Stimulated activated CD8-positive, alpha-beta memory T cell treated with anti-CD3 and anti-CD28 coated beads, Interleukin-4, amount 100 ng/mL, for 4 hours (primary cell): ENCODE measurements at places on chromosomes 11 and 22.

GRCh38 chr22:27230189-27230588 is 571.4 kb downstream of the MN1 start:
- DNase-seq = no peak

- DNase-seq = no peak
Observed at GRCh38 chr11:83681906-83682610, 395.9 kb upstream of the CCDC90B start.

- no peak for DNase-seq
Observed at GRCh38 chr11:79453617-79454016, 12.8 kb upstream of the TENM4 start.

DNA sequence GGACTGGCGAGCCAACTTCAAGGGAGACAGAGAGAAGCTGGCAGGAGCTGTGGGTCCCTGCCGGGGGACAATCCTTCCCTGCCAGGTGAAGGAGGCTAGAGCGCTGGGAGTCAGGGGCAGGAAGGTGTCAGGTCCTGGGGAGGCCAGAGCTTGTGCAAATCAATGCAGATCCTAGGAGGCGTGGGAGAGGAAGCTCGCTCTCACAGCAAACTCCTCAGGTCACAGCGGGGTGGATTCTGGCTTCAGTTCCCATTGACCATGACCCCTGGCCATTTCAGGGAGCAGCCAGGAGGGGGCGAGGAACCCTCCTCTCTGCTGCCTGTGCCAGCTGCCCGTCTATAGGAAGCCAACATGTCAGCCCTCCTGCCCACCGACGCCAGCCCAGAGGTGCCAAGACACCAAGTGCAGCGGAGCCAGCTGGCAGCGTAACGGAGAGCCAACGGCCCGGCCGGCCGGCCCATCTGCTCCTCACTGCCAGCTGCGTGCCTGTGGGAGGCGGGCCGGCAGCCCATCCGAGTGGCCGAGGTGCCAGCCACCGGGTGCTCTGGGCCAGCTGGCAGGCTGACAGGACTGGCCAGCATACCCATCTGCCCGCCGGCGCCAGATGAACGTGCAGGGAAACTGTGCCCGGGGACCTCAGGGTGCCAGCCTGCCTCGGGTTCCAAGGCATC is 374.8 kb downstream of the MIAT start:
- DNase-seq = no peak

DNA sequence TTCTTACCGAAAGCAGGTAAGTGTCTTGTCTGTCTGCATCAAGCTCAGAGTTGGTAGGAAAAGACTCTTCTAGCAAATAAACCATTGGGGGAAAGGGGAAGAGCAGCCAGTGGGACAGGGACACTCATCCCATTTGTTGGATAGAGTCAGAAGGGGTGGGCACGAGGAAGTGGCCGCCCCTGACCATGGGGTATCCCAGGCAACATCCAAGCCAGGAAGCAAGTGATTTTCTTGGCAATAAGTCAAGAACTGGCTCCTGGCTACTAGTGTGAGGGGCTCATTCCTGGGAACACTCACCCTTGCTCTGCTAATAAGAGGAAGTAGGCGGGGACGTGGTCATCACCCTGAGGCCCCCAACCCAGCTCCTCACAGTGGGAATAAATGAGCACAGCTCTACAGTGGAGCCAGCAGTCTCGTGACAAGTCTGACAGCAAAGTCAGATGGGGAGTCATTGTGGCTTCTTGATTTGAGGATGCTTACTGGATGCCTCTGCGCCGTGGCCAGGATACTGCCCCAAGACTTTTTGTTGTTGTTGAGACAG is 6.7 kb downstream of the SLC25A18 start:
- no peak for DNase-seq

GRCh38 chr11:382081-382629 is 11.9 kb upstream of the PKP3 start:
- no peak for DNase-seq

- no peak for DNase-seq
Observed at GRCh38 chr11:35887737-35888136, 56.1 kb upstream of the LDLRAD3 start.

GRCh38 chr11:25655636-25656035 is 676.3 kb upstream of the ANO3 start:
- no peak for DNase-seq

- DNase-seq = no peak
Observed at GRCh38 chr22:50363166-50363802, 20.2 kb downstream of the PPP6R2 start.

DNA sequence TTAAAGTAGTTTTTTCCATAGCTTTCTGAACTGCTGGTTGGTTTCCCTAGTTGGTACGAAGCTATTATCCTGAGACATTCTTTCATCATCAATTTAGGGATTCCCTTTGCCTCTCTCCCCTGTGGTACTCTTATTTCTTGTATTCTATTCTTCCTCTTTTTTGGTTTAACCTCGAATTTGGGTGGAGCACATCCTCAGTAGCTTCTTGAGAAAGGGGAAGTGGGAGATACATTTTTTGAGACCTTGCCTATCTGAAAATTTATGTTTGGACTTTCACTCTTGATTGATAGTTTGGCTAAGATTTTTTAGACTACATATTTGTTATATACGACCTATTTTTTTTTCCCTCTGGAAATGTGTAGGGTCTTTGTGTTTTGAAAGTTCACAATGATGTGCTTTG is 121.7 kb upstream of the ZBED5 start:
- DNase-seq = no peak

- no peak for DNase-seq
Observed at GRCh38 chr22:44436736-44437135, 61.3 kb downstream of the RTL6 start.

DNA sequence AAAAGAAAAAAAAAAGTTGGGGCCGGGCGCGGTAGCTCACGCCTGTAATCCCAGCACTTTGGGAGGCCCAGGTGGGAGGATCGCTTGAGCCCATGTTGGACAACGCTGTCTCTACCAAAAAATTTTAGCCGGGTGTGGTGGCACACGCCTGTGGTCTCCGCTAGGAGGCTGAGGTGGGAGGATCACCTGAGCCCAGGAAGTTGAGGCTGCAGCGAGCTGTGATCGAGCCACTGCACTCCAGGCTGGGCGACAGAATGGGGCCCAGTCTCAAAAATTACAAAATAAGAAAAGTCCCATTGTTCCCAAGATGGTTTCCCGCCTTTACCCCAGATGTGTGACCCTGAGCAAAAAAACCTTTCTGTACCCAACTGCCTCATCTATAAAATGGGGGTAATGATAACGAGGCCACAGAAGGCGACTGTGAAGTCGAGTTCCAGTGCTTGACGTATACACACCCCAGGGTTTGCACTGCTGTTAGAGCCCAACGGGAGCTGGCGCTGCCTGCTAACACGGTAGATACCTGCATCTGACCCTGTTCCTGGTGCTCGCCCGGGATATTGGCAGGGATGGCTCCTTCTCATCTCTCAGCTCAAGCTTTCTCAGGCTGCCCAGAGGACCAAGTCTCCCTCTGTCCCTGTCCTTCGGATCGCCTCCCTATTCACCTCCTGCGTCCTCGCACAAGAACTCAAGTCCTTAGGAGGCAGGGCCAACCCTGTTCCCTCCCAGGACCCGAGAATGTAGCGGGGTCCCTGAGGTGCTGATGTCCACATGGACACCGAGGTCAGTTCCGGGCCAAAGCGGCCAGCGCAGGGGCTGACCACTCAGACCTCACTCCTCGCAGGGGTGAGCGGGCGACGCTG is 1.1 kb upstream of the RPLP2 start:
- DNase-seq = no peak
